ENCODE measurements at places on chromosomes 3 and 15.

DNA sequence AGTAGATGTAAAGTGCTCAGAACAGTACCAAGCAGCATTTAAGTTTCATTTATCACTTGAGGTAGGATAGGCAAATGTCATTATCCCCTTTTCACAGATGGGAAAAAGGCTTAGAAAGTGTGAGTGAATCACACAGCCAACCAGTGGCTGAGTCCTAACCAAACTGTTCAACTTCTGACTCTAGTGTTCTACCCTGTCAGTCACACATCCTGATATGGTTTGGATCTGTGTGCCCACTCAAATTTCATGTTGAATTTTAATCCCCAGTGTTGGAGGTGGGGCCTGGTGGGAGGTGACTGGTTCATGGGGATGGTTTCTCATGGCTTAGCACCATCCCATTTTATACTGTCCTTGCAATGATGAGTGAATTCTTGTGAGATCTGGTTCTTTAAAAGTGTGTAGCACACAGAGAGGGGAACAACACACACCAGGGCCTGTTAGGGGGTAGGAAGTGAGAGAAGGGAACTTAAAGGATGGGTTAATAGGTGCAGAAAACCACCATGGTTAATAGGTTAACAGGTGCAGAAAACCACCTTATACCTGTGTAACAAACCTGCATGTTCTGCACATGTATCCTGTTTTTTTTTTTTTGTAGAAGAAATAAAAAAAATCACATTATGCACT lies 304.7 kb downstream of the SUCLG2 start:
- no peak for DNase-seq

DNA sequence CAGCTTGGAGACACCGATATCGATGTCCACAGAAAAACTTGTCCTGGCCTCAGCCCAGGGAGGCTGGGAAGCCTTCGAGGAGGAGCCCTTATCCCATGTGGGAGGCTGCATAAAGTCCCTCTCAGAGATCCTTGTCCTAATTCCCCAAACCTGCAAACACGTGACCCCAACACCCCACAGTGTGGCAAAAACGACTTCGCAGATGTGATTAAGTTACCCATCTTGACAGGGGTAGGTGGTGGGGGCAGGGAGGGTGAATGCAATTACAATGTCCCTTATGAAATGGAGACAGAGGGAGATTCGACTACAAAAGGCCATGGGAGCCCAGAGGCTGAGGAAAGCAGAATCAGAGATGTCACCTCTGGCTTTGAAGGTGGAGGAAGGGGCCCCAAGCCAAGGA lies 2.3 kb upstream of the TLR9 start:
- no peak for DNase-seq

DNA sequence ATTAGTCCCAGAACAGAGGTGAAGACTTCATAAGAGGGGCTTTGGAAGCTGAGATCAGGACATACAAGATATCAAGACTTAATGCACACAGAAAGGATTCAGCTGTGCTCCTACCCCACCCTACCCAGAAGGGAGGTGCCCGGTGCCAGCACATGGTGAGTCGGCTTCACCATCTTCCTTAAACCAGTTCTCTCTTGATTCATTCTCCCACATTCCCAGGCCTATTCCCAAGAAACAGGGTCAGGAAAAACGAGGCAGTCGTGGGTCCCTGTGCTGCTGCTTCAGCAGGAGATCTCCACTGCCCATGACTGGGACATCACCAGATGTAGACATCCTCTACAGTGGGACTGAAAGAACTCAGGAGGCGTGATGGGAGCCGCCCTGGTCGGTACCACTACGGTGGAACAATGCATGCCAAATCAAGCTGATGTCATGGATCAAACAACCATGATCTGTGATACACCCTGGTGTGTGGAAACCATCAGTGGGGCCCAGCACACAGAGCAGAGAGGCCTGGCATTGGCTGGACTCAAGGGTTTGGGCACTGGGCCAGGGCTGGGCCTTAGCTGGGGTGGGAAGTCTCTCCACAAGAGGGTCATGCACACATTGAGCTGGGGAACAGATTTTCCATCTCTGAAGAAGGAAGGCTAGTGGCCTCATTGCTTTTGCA lies 41.9 kb downstream of the CCDC12 start:
- no peak for DNase-seq

- no peak for DNase-seq
These were observed 23.7 kb downstream of the NEK10 start for GRCh38 chr3:27345493-27345892.

DNA sequence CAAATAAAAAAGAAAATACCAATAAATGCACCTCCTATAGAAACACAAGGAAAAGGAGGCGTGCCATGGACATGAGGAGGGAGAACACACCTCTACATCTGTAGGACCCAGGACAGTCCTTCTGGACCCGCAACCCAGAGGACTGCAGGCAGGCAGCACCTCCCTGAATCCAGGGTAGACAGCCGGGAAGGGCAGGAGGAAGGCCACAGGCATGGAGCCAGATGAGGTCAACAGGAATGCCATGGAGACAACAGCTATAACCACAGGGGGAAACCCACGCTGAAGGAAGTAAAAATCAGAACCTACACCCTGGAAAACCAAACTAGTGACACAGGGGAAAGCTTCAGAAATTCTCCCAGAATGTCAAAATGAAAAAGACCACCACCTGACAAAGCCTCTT lies 248.8 kb upstream of the NSMCE3 start:
- no peak for DNase-seq

DNA sequence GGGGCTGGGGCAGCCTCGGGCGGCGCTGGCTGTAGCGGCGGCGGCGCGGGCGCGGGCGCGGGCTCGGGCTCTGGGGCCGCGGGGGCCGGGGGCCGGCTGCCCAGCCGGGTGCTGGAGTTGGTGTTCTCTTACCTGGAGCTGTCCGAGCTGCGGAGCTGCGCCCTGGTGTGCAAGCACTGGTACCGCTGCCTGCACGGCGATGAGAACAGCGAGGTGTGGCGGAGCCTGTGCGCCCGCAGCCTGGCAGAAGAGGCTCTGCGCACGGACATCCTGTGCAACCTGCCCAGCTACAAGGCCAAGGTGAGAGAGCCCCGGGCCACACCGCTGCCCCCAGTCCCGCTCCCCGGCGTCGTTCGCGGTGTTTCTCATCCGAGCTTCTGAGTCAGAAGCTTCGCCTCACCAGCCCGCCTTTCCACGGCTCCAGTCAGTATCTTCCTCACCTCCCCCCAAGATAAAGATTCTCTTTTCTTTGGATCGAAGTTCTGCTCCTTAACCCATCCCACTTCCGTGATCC lies 600 bp downstream of the FBXO45 start:
- DNase-seq, result peak; percentile 64

GRCh38 chr15:62454567-62455172 lies 289.6 kb upstream of the C2CD4B start:
- DNase-seq, result no peak

- DNase-seq, result no peak
These were observed 75.7 kb downstream of the ATP10A start for GRCh38 chr15:25787381-25787780.

DNA sequence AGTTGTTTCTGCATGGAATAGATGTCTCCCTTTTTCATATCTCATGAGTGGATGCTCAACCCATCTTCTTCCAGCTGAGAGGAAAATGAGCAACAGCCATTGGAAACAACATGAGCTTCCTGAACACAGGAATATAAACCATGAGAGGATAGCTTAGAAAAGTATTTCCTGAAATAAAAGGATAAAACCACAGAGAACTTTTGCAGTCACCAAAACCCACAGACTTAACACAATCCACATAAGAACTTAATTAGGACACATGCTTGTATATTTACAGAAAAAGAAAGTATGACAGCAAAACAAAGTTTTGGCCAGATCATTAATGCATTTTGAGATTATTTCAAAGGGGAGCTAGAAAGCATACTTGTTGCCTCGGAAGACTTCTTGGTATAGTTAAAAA lies 180.5 kb upstream of the RASGRP1 start:
- no peak for DNase-seq

- no peak for DNase-seq
These were observed 244.7 kb upstream of the ONECUT1 start for GRCh38 chr15:53034767-53035245.

DNA sequence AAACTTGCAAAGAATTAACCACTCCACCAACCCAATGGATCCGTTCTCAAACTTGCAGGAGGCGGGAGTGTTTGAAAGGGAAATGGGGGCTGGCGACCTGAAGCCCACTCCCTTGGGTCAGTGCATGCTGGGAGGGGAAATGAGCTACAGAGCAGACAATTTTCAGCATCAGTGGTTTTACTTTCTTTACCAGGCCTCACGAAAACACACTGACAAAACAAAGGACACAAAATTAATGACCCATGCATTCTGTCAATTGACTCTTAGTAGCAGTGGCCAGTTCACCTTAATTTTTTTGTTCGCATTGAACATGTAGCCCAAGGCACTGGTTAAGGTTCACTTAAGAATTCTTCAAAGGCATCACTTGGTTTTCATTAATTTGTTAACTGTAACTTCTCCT lies 413.5 kb downstream of the MECOM start:
- no peak for DNase-seq

GRCh38 chr15:31347067-31347975 lies 20.7 kb downstream of the KLF13 start:
- DNase-seq, result peak; percentile 79

GRCh38 chr3:59446775-59447465 lies 397.1 kb upstream of the CFAP20DC start:
- no peak for DNase-seq

DNA sequence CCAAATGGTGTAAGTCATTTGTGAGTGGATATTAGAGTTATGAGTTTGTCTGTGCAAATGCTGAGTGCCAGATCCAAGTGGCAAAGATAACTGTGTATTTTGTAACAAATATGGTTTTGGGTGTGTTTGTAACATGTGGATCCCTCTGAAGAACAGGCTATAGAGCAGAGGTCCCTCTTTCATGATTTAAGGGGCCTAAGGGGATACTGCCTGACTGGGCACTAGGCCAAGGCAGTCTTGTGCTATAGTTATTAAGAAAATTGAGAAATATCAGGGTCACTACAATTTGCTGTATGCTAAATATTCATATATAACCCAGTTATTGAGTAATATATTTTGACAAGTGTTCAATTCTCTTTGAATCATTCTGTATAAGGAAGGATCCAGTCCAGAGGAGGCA lies 555.6 kb upstream of the RGMA start:
- no peak for DNase-seq

- no peak for DNase-seq
These were observed 28.3 kb downstream of the MASP1 start for GRCh38 chr3:187263270-187263669.

DNA sequence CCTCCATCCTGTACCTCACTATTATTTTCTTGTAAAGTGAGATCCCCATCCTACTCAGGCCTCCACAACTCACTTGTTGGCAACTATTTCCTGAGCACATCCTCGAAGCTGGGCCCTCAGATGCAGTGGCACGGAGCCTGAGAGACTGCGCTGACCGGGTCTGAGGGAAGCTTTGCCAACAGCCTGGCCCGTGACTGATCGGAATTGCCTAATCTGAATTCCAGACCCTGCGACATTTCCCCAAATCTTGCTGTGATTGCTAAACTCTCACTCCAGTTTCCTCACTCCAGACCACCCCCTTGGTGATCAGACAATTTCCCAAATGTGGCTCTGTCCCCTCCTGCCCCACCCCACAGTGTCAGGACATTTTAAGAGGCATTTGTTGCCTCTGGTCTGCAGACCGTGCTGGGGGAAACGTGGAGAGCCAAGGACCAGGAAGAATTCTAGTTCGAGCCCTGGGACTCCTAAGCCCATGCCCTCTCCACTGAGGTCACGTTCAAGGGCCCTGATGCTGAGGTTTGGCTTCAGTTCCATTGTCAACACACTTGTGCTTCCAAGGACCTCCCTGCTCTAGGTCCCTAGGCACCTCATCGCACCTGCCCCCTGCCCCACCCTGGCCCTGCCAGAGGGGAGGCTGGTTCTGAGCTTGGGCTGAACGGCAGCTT lies 22.8 kb downstream of the KLHL25 start:
- no peak for DNase-seq

DNA sequence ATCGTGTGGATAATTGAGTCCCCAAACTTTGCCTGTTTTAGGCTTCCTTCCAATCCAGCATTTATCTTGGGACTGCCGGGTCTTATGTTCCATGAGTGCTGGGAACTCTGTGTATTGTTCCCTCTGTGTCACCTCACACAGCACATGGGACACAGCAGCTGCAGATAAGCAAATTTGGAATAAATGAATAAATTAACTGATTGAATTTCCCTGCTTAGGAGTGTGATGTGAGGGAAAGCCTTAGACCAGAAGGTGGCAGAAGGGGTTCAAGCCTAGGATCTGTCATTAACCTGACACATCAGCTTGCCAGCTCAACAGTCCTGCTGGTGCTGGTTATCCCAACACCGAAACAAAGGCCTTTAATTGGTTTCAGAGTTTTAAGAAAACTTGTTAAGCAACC lies 114.3 kb downstream of the OXSM start:
- no peak for DNase-seq
